ENCODE measurements at places on chromosomes 2 and 18.

DNA sequence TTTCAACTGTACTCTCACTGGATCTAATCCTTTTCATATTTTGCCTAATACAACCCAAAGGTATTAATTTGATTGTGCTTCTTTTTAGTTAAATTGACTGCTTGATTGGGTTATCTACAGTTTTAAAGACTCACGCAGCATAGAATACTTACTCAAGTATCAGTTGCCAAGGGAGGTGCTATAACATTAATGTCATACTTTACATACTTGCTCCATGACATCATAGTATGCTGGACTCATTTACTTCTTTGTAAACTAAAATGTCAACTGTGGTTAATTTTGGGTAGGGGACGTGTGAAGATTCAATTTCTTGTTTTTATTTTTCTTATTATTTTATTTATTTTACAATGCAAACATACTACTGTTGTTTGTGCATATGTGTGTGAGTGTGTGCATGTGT lies 716.2 kb upstream of the VRK2 start:
- DNase-seq, result no peak

- no peak for DNase-seq
Observed at GRCh38 chr2:49003201-49003600, 151.1 kb downstream of the FSHR start.

DNA sequence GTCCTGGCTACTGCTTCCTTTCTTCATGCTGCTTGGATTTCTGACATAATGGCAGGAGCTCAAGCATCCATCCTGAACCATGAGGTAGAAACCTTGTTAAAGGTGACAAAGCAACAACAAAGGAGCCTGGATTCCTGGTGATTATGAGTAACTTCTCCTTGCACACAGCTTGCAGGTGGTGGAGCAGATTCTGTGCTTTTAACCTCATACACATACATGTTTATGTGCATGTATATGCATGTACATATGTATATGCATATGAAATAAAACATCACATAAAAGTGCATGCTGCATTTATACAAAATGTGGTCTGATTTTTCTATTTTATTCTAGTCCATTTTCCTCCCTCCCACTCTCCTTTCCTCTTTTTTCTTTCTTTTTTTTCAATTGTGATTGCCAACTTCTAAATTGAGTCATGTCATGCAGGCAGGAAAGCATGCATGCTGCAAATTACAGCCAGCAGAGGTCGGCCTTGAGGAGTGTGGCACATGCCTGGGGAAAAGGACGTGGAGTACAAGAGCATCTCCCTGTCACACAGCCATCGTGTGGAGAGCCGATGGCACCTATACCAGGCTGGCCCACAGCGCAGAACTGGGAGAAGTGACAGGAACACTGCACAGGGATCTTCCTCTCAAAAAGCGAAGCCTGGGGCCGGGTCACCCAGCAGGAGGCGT lies 17.9 kb downstream of the LCT start:
- no peak for DNase-seq

- no peak for DNase-seq
Observed at GRCh38 chr2:128298286-128298685, 20.4 kb downstream of the HS6ST1 start.

- DNase-seq, result no peak
Observed at GRCh38 chr2:16620590-16620989, 45.0 kb downstream of the CYRIA start.

- no peak for DNase-seq
Observed at GRCh38 chr2:186457908-186458307, 28.2 kb upstream of the ZC3H15 start.

- no peak for DNase-seq
Observed at GRCh38 chr2:73291461-73292315, 1.7 kb downstream of the EGR4 start.

- DNase-seq, result no peak
Observed at GRCh38 chr18:55152801-55153200, 193.5 kb upstream of the CCDC68 start.

DNA sequence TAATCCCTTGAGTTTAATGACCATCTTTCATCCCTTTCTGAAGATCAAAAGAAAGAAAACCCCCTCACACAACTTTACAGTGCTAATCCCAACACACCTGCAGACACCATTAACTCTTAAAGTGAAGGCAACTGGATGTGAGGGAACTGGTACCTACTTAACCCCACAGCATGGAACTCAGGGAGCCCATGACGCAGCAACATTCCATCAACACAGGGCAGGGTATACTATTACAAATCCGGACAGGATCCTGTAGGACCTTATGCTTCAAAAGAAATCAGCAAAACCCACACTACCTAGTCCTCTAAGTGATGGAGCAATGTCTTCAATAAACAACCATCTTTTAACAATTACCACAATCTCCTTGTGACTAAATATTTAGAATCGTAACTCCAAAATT lies 78.6 kb downstream of the FARSB start:
- DNase-seq, result no peak

GRCh38 chr2:88760819-88761598 lies 69.5 kb downstream of the RPIA start:
- DNase-seq, result no peak

GRCh38 chr2:116952254-116952653 lies 862.2 kb upstream of the DDX18 start:
- no peak for DNase-seq

GRCh38 chr2:105573910-105574655 lies 170.6 kb upstream of the NCK2 start:
- no peak for DNase-seq

GRCh38 chr2:209495855-209496585 lies 72.2 kb downstream of the MAP2 start:
- DNase-seq, result peak; percentile 93

GRCh38 chr2:45042401-45042800 lies 33.1 kb upstream of the SIX2 start:
- DNase-seq, result no peak

DNA sequence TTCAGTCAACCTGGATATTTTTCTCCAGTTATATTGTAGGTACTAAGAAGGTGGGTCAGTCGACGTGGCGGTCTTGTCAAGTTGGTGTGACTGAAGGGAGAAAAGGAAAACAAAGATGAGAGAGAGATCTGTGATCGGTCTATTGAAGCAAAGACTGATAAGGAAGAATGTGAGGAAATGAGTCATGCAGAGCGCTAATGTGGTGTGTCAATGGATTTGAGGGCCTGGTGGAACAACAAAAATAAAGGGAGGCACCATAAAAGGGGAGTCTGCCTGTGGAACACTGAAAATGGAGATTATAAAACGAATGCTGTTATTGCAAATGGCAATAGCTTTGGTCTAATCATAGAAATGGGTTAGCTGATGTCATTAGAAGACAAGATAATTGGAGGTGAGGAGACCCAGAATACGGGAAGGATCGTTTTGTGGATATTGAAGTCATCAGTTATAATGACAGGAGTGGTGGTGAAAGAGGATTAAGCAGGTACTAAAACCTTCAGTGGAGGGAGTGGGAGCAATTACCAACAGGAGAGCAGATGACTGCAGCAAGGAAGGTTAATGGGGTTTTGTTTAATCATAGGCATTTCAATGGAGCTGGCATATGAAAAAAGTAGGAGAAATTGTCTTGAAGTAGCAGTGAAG lies 599.1 kb upstream of the FSHR start:
- no peak for DNase-seq

- DNase-seq, result no peak
Observed at GRCh38 chr2:16661526-16661925, 4.1 kb downstream of the CYRIA start.

GRCh38 chr2:55707751-55708150 lies 14.1 kb upstream of the PNPT1 start:
- no peak for DNase-seq

- DNase-seq, result peak; percentile 60
Observed at GRCh38 chr2:234422273-234422732, 74.6 kb downstream of the ARL4C start.

- no peak for DNase-seq
Observed at GRCh38 chr2:70725505-70725904, 42.5 kb downstream of the ADD2 start.

GRCh38 chr2:134232868-134233727 lies 20.8 kb upstream of the MGAT5 start:
- no peak for DNase-seq

DNA sequence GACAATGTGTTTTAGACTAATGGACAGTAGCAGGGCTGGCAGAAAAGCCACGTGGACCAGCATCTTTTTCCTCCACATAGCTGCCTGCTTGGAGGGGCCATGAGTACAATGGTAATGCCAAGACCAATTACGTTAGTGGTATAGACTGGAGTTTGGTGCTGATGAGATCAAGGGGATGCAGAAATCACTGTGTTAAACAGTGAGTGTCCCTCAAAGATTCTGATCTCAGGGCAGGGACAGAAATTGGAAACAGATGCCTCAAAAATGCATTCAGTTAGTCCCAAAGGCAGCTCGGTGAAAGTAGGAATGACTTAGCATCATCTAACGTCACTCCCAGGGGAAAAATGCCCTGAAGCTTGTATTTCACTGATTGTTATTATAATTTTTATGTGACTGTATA lies 72.4 kb downstream of the SLC16A14 start:
- DNase-seq, result no peak

GRCh38 chr18:63164396-63164795 lies 155.2 kb downstream of the BCL2 start:
- DNase-seq, result no peak

- DNase-seq, result no peak
Observed at GRCh38 chr2:80326214-80326613, 21.7 kb upstream of the LRRTM1 start.

DNA sequence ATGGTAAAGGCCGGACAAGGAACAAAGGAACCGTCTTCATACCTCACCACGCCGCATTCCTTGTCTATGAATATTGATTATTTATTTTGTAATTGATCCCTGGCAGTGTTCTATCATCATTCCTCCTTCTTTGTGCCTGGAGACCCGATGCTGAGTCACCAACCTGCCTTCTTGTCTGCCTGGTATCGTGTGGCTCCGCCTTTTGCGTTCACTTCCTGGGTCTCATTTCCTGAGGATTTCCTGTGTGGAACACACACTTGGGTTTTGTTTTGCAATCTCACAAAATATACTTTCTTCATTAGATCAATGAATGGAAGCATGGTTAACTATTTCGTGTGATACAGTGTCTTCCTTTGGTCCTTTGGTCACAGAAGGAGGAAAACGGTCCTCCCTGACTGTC lies 95.5 kb upstream of the SNTG2 start:
- DNase-seq, result no peak

DNA sequence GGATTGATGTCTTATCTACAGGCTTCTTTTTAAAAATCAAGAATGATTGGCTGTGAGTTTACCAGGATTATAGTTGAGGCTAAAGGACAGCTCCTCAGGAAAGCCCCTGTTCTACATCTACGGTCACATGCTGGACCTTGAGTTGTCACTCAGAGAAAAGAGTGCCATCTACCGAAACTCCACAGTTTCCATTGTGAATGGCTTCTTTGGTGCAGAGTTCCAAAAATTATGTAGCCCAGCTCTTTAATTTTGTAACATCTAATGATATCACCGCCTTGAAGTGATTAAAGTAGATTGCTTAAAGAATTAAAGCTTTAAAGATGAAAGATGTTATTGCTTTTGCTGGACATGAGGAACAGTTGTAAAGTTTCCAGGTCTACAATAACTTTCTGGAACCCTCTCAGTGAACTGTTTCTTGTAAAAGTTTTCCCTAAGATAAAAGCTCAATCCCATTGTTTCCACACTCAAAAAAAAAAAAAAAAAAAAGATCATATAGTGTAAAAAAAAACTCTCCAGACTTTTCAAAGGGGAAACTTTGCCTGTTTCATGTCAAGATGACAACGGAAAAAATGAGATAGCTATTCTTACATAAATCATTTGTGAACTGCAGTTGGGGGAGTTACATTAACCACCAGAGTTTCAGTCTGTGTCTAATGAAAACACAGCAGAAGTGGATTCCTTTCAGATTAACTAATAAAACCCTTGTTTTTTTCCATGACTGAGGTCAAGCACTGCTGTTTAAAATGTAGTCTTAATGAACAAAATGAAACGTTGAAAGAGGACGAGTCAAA lies 4.3 kb downstream of the COL3A1 start:
- no peak for DNase-seq

DNA sequence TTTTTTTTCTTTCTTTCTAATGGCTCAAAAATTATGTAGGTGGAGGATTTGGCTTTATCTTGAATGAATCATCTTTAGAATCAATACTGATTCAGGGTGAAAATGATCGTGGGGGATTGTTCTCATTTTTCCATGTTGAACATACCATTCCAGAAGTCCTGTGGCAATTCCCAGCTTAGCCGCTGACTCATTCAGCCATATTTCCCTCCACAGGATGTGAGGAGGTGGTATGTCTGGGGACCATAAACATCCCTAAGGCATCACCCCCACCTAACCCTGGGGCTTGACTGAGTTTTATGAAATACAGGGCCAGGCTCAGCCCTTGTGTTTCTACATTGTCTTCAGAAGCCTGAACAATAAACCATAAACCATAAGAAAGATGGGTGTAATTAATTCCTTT lies 92.7 kb upstream of the FN1 start:
- peak; percentile 100 for DNase-seq
